IMR-90 (cell line): ENCODE measurements at places on chromosomes 5 and 9. TPM values are rescaled to one million over a fixed set of nuclear protein-coding genes. Genes with fewer than 3 reads are reported as not detected.
A peak's percentile ranks its signal among the peaks of the same experiment; 100 is the strongest.

GRCh38 chr9:91884153-91884552 is 65.9 kb downstream of the ROR2 start:
- DNase-seq: no peak

DNA sequence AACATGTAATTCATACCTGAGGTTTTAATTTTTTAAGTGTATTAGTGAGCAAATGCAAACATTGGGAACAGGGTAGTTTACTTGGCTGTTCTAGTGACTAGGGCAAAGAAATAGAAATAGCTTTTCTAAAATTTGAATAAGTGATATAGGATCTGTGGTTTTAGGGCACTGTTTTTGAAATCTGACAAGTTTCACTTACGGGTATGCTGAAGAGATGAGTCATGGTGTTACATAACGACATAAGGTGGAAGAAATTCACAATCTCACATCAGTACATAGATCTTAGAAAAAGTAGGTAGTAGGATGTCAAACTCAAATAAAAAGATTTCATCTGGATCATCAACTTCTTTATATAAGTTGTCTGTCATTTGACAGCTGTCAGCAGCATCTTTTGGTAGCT is 772.3 kb downstream of the MAT2B start:
- peak; percentile 48 for DNase-seq

DNA sequence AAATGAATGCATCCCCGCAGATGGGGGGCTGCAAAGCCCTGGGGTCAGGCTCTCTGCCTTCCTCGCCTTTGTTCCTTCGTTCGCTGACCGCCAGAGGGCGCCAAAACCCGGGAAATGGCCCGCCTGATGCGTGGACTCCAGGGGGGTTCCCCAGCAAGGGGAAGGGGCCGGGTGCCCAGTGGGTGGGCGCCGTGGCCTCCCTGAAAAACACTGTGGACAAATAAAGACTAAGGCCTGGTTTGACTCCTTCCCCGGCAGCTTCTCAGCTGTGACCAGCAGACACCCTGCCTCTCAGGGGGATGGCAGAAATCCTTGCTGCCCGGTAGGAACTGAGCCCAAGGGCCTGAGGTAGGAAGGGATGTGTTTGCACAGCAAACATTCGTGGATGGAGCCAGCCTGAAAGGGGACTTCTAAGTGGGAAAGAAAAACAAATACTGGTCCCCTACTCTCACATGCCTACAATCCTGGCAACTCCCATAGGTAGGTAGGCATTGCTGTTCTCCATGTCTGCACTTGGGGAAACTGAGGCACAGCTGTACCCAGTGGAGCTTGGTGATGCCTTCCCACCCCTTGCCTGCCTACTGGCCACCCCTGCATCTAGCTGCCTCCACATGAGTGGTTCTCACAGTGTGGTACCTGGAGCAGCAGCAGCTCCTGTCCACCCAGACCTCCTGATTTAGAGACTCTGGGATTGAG is 57.7 kb downstream of the DUSP1 start:
- DNase-seq: no peak

DNA sequence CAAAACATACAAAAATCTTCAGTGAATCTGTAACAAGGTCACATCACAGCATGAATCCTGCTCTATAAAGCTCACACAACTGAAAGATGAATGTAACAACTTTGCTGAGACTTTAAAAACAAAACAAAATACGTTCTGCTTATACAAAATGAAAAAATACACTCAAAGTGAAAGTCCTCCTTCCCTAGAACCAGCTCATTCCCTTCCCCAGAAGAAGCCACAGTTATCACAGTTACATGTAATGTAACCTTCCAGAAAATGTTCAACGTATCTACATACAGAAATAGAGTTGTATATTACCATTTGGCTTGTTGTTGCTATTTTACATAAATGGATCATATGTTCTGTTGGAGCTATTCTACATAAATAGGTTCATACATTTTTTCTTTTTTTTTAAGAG is 2.6 kb downstream of the AUH start:
- no peak for DNase-seq

GRCh38 chr9:98899408-98900056 is 44.2 kb upstream of the COL15A1 start:
- DNase-seq: peak; percentile 91

DNA sequence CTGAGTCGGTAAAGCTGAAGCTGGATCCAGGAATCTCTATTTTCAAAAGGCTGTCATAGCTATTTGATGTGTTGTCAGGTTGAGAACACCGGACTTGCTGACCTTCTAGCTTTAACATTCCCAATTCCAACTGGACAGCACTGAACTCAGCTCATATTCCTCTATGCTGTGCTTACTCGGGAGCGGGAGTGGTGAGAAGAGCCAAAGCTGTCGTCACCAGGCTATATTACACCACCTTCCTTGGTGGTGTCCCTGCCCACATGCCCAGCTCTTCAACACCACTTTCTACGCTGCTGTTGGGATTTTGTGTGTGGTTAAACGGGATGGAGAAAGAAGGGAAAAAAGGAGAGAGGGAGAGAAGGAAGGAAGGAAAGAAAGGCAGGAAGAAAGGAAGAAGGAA is 653.6 kb downstream of the RAB3C start:
- DNase-seq: no peak

The STKLD1 gene
- 0.65 and 0.69 TPM in 2 replicates for polyA plus RNA-seq

- DNase-seq: no peak
These were observed 157.1 kb downstream of the ARRDC3 start for GRCh38 chr5:91225848-91226686.

The DOCK8 gene
- not detected in 2 replicates for polyA plus RNA-seq

The ADAMTS16 gene
- polyA plus RNA-seq: 0.03 and 0.09 TPM in 2 replicates

The HABP4 gene
- polyA plus RNA-seq: 9.4 and 10.6 TPM in 2 replicates

GRCh38 chr9:93326056-93326455 is 125.4 kb upstream of the FAM120A start:
- DNase-seq: no peak

DNA sequence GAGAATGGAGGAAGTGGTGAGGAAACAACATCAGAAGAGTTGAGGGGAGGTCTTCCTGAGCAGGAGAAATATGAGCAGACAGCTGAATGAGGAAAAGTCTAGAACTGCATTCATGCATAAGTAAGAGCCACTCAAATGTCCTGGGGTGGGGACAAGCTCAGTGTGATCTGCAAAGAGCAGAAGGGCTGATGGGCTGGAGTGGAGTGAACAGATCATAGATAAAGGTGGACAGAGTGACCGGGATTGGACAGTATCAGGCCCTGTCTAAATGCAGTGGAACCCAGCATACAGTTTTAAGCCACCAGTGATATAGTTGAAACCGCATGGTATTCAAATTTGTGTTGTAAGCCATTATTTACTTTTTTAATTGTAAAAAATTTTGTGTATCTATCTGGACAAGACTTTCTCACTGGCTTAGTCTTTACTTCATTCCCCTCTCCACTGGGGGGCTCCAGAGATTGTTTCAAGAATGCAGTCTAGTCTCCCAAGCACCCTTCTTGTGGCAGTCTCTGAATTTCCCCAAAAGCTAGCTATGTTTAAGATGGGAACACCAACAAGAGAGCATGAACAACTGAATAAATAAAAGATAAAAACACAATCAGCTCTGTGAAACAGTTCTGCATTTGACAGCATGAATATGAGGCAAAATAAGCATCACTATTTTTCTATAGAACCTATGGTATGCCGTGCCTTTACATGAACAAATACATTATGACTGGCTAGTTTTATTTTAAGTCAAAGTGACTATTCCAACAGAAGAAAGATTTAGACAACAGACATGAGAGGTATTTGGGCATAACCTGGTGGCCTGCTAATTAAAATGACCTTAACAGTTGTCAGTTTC is 10.7 kb upstream of the STK32A start:
- peak; percentile 42 for DNase-seq

The SLC25A2 gene
- polyA plus RNA-seq: not detected in 2 replicates

DNA sequence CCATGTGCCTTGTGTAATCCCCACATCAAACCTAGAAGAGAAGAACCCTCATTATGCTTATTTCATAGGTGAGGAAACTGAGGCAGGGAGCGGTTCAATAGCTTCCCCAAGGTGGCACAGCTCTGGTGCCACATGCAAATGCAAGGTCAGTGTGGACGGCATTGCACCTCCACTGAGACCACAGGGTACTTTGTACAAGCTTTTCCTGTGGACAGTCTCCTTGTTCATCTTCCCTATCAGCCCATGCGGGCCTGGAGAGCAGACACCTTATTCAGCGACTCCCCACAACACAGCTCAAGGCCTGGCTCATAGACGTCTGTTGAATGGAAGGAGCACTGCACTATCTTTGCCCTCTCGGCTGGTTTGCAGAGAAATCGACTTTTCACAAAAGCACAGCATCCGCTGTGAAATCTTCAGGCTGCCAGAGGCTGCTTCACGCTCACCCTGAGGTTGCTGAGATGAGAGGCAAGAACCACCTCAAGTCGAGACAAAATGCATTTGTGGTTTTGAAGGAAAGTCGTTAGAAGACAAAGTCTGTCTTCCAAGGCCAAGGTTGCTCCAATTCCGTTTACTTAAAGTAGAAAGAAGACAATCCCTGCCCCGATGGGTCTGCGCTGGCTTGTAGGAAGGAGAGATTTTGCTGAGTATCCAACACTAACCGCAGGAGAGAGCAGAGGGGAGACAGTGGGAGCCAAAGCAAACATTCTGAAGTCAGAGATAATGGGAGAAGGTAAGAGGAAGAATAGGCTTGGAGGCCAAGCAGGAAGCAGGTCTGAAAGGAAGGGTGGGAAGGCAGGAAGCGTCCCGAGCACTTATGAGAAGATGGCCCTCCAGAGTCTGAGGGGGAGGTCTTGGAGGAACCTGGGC is 34.2 kb upstream of the STRBP start:
- DNase-seq: no peak

- no peak for DNase-seq
These were observed 1783.7 kb upstream of the CDH9 start for GRCh38 chr5:28822071-28822470.

DNA sequence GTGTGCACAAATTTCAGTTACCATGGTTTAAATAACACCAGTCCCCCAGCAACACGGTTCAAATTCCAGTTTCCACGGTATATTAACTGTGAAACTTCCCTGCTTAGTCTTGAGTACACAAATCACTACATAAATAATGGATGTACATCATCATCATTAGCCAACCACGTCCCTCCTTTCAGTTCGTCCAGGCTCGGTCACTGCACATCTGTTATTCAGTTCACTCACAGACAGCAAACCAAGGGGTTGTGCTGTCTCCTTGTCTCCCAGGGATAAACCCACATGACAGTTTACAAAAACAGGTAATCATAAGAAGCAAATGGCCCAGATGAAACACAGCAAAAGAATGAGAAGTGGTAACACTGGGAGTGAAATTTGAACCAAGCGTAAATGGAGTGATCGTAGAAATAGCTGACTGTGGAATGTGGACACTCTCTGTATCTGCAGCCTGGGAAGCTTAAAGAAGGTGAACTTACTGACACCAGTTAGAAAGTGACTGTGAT is 61.0 kb upstream of the RAD23B start:
- DNase-seq: peak; percentile 79

GRCh38 chr9:137666955-137667670 is 48.3 kb downstream of the EHMT1 start:
- no peak for DNase-seq

The PLPPR1 gene
- polyA plus RNA-seq: not detected in 2 replicates

- no peak for DNase-seq
These were observed 1.3 kb upstream of the GNAQ start for GRCh38 chr9:78032730-78033457.

DNA sequence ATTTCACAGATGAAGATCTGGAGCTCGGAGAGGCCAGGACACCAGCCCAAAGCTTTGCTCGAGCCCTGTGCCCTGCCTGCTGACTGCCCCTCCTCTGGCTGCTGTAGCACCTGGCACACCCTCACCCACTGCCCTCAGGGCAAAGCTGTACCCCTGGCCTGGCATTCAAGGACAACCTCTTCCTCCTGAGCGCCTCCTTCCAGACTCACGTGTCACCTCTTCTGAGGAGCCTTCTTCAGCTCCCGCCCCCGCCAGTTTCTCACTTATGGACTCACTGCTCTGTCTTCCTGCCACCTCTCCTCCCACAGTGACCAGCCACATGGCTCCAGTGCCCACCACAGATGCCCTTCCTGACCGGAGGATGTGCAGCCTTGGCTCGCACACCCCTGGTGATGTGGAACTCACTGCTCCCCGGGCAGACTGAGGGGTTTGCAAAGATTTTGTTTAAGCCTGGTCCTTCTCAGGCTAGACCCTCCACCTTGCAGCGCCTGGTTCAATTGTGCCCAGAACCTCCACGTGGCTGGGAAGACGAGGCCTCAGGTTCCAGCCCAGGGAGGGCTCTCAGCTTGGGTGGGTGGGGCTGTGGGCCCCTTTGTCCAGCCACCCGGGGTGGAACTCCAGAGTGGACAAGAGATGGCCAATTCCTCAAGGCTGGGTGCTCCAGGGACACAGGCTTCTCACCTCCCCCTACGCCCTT is 46.6 kb upstream of the PHYKPL start:
- DNase-seq: no peak

- no peak for DNase-seq
These were observed 23.1 kb downstream of the PAX5 start for GRCh38 chr9:37010976-37011375.

The KIF20A gene
- 39.4 and 42.0 TPM in 2 replicates for polyA plus RNA-seq

The SLC1A1 gene
- polyA plus RNA-seq: 1.7 and 2.2 TPM in 2 replicates

DNA sequence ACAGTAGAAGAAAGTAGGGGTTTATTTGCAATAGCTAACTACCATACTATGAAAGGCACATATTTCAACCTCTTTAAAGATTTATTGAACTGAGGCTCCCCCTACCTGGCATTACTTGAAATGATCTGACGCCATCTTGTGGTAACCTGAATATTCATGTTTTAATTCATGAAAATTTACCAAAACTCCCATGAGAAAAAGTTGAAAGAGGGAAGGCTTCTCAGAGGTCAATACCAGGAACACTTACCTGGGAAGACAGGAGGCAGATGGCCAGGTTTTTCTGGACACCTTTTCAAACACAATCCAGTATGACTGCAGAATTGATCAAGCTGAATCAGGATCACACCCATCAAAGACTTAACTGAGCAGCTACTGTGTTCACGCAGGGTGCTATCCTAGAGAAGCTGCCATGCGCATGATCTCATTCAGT is 9.4 kb downstream of the PRELID2 start:
- peak; percentile 69 for DNase-seq
